Activated T-cell treated with anti-CD3 and anti-CD28 coated beads, Interleukin-2, amount 50 U/mL, for 1 hour (primary cell): ENCODE measurements at places on chromosomes 6 and 20.

DNA sequence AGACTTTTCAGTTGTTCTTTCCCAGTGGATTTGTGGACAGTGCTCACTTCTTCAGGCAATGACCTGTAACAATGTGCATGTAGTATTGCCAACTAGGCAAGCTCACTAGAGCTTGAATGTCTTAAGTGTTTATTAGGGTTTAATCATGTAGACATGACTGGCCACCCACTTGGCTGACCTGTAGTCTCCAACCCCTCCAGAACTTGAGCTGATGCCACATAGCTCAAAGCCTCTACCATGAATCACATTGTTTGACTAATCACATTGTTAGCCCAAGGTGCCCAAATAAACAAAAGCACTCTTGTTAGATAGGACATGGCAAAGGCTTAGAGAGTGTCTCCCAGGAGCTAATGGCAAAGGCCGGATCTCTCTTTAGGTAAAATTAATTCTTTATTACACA lies 272.7 kb downstream of the GRIK2 start:
- no peak for DNase-seq

- no peak for DNase-seq
These were observed 19.6 kb upstream of the PKHD1 start for GRCh38 chr6:52106994-52107393.

DNA sequence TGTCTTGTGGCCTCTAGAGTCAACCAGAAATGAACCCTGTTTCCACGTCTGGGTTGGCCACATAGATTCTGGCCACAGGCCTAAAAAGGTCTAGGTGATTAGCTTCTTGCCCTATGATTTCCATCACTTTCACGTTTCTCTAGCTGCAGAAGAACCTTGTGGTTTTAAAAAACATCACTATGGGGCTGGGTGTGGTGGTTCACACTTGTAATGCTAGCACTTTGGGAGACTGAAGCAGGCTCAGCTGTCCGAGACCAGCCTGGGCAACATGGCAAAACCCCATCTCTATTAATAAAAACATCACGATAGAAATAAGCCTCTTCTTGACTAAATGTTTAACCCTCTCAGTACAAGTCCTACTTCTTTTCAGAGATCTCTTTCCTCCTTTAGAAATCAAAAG lies 27.6 kb downstream of the POLR1C start:
- no peak for DNase-seq

- no peak for DNase-seq
These were observed 8.7 kb downstream of the TOX2 start for GRCh38 chr20:43923322-43923721.

DNA sequence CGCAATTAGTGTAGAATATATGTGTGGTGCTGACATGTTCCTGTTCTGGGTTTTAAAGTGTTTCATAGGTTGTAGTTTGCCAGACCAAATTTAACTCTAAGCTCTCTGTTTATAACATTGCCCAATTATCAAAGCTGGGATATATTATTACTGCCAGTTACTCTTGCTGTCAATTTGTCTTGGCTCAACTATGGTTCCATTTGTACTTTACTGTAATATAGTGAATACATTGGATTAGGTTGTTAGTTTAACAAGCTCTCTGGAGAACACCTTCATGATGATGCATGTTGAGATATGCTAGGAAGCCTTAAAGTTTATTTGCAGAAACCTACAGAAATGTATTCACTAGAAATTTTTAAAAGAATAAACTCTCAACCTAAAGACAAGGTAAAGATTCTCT lies 259.6 kb downstream of the ZFAND3 start:
- no peak for DNase-seq

GRCh38 chr6:135329851-135330803 lies 149.0 kb downstream of the MYB start:
- no peak for DNase-seq

DNA sequence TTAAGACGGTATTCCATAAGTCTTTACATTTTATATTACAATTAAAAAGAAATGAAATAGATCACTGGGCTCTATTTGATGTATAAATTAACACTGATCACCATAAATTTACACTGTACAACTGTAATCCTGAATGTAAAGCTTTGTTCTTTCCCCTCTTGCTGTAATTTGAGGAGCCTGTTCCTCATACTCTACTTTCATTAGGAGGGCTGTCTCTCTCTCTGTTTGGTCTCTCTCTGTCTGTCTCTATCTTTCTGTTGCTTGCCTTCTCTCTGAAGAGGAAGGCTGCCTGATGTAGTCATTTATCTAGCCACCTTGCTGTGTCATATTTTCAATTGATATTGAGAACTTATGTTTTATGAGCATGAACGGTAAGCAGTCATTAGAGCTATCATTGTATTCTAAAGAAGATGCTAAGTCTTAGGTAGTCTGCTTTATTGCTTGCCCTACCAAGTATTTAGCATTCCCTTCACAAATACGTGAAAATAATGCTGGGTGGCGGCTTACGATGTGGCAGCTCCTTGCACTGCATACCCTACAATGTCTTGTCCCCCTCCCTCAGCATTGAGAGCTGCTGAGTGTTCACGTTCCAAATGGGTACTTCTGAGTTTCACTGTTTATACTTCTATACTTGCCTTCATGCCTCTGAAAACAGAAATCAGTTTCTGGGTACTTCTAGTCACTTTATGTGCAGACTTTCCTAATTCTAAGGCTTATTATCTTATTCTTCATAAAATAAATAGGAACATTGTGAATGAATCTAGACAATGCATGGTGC lies 205.5 kb downstream of the NKAIN2 start:
- no peak for DNase-seq

- no peak for DNase-seq
These were observed 13.6 kb upstream of the CHD6 start for GRCh38 chr20:41631826-41632225.

- no peak for DNase-seq
These were observed 155.0 kb downstream of the TMEM200A start for GRCh38 chr6:130520801-130521200.

- DNase-seq = no peak
These were observed 6.3 kb upstream of the GTF3C6 start for GRCh38 chr6:110951986-110952794.

DNA sequence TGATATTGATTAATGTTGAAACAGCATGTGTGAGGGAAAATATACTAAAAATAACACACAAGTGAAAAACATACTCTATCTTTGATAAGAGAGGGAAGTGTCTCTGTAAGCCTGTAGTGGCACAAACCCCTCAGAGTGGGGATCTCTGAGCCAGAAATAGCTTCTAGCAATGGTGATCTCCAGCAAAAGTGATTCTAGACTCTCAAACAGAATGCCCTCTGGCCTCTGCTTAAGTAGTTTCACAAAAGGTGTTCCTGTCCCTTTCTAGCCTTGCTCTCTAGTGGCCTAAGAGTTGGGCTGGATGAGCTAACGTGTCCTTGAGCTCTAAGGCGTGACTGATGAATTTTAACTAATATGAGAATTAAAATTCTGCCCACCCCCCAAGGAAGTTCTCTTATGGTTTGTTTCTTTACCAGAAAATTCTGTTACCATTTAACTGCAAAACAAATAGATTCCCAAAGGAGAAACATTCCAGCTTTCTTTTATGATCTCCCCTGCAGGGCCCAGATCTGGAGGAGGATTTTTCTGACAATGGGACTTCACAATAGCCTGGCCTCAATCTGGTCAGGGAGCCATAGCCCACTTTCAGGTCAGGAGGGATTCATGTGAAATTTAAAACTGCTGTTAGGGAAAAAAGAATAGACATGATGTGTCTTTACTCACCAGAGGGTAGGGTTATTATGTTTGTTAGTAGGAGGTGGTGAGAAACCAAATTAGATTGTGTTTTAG lies 182.5 kb upstream of the LAMP5 start:
- no peak for DNase-seq

DNA sequence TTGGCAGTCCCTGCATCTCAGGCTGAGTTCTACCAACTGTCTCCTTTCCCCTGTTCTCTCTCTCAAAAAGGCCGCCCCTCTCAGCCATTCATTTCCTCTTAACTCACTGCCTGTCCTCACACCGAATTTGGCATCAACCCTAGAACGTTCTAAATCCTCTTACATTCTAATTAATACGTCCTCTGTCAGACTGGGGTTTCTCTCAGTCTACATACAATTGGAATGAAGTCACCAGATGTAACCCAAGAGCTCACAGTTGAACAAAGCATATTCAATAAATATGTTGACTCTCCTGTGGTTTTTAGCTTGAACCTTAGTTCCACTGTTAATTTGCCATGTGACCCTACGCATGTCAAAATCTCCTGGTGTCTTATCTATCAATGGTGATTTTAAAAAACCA lies 269.6 kb downstream of the CLIC5 start:
- no peak for DNase-seq

DNA sequence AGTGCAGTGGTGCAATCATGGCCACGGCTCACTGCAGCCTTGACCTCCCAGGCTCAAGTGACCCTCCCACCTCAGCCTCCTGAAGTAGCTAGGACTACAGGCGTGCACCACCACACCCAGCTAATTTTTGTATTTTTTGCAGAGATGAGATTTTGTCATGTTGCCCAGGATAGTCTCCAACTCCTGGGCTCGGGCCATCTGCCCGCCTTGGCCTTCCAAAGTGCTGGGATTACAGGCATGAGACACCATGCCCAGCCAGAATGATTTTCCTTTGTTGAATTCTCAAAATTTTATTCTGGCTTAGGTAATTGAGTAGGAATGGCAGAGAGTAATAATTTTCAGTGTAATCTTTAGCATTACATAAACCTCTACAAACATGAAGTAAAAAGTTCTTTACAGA lies 37.1 kb downstream of the SLC16A10 start:
- DNase-seq = no peak

DNA sequence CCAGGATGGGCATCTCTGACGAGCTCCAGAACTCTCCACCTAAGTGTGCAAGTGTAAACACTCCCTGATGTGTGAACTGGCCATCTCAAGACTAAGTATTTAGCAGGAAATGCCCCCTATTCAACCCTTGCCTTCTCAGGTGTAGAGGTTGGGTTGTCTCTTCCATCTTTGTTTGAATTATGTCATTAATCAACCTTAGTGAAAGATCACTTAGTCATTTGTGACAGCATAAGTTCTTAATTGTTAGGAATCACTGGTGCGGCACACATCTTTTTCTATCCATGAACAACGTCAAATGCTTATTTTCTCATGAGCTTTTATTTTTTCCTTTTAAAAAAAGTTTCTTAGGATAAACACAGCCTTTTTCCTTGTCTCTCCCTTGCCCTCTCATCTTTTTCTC lies 151.6 kb downstream of the ESR1 start:
- no peak for DNase-seq
